ENCODE measurements at places on chromosomes 7 and 10. TPM values are rescaled to one million over a fixed set of nuclear protein-coding genes. Genes with fewer than 3 reads are reported as not detected.

Gene SLC26A4
- not detected for total RNA-seq

Gene TUBB8
- not detected for total RNA-seq

Gene PDE1C
- 19.3 TPM for total RNA-seq

Gene HOXA6
- 3.7 TPM for total RNA-seq

Gene DOCK4
- 19.6 TPM for total RNA-seq

Gene NANOS1
- 5.1 TPM for total RNA-seq

Gene FBXO24
- total RNA-seq, result 0.43 TPM

Gene SPDYE5
- total RNA-seq, result not detected

Gene PNLIPRP2
- total RNA-seq, result 4.1 TPM
